Fibroblast of the aortic adventitia (primary cell): ENCODE measurements at places on chromosomes 3 and 15. TPM values are rescaled to one million over a fixed set of nuclear protein-coding genes. Genes with fewer than 3 reads are reported as not detected.

TRMT10C gene
- total RNA-seq: 26.2 and 32.5 TPM in 2 replicates

GUCA1C gene
- not detected in 2 replicates for total RNA-seq

SERPINI1 gene
- 3.4 and 3.7 TPM in 2 replicates for total RNA-seq

DNAJC13 gene
- 125 and 157 TPM in 2 replicates for total RNA-seq

- DNase-seq: no peak
These were observed 52.5 kb upstream of the ATP2B2 start for GRCh38 chr3:10557781-10558373.

DNA sequence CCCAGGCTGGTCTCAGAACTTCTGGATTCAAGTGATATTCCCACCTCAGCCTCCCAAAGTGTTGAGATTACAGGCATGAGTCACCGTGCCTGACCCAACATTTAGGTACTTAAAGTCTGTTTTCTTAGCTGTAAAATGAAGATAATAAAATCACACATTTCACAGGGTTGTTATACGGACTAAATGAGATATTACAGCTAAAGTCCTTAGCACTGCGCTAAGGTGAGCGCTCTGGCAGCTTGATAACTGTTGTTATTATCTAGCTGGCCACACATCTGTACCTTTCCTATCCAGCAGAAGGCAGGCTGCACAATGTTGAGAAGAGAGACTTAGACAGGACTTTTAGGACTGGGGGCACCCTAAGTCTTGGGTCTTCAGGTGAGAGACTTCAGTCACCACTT, 2.7 kb upstream of the LIPH start:
- DNase-seq: no peak

- DNase-seq: no peak
These were observed 288.3 kb upstream of the C2CD4B start for GRCh38 chr15:62453375-62453774.

GRCh38 chr3:192188218-192188835, 539.0 kb downstream of the FGF12 start:
- DNase-seq: peak; percentile 25
